ENCODE measurements at places on chromosomes 4 and X.

- DNase-seq = no peak
Observed at GRCh38 chr4:13866881-13867280, 239.4 kb upstream of the BOD1L1 start.

GRCh38 chrX:47217121-47217851, 1.2 kb upstream of the CDK16 start:
- no peak for DNase-seq

DNA sequence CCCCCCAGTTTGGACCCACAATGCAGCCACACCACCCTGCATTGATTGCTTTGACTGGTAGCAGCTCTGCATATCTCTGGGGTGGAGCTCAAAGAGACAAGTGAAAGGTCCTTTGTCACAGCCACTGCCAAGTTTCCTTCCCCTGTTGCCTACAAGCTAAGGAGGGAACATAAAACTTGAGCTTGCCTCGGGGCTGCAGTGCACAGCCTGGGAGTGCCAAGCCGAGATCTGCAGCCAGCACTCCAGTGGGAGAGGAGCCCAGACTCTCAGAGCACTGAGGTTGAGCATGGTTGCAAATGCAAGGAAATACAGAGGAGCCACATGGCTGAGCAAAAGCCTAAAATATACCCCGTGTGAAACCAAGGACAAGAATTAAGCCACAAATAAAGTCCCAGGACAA, 142.2 kb downstream of the DKK2 start:
- DNase-seq = no peak

GRCh38 chr4:178086320-178086719, 644.1 kb upstream of the AGA start:
- DNase-seq = no peak

GRCh38 chr4:134740290-134740689, 538.7 kb upstream of the PABPC4L start:
- DNase-seq = no peak

DNA sequence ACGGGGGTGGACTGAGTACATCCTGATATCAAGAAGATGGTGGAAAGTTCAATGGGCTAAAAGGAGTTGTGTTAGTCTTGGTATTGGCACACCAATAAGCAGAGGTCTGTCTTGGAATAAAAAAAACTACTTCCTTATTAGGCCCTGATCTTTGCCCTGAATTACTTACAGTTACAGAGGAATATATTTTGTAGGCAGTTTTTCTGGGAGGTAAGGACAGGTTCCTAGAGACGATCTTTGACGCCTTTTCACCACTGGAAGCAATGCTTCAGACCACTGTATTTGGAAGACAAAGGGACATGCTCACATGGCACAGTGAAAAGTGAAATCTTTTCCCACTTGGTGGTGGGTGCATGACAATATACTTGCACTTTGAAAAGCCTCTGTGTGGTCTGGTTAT, 618 bp upstream of the XK start:
- no peak for DNase-seq

Measured in stimulated activated CD8-positive, alpha-beta memory T cell treated with anti-CD3 and anti-CD28 coated beads, Interleukin-7, amount 100 ng/mL, for 1 hour (primary cell).